Mammary epithelial cell (primary cell): ENCODE measurements at places on chromosomes 6 and 20. TPM values are rescaled to one million over a fixed set of nuclear protein-coding genes. Genes with fewer than 3 reads are reported as not detected.

GRCh38 chr6:142819603-142820337 lies 125.2 kb downstream of the HIVEP2 start:
- peak; percentile 73 for DNase-seq

GRCh38 chr6:166949528-166950442 lies 6.6 kb downstream of the RNASET2 start:
- DNase-seq = no peak

- DNase-seq = no peak
Measured at GRCh38 chr6:88077305-88077704, 29.7 kb downstream of the SPACA1 start.

DNA sequence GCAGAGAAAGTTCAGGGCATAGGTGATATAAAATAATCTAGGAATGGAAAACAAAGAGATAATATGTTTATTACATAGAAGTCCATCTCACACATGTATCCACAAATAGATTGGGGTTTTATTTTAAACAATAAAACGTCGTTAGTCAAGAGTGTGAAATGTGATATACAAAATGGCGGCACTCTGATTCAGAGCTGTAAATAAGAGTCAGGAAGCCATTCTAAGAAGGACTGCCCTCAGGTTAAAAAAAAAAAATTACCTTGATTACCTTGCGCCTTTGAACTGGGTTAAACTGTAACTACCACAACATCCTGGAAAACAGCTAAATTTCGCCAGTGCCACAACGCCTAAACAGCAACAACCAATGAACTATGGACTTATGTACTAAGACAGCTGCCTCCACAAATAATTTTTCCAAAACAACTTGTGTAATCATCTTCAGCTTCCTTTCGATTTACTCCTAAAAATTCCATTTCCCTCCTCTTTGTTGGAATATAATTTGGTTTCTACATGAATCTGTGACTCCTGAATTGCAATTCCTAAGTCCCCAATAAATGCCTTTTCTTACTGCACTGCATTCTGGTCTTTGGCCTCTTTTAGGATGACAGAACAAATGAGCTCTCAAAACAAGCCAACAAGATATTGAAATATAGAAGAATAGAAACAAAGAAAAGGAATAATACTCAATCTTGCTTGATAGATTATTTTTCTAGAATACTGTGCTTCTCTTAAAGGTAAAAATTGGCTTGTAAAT lies 1019.5 kb upstream of the MAP3K7 start:
- no peak for DNase-seq

GRCh38 chr6:56532766-56533551 lies 109.7 kb downstream of the DST start:
- DNase-seq = no peak

GRCh38 chr6:73612611-73613010 lies 41.2 kb downstream of the SLC17A5 start:
- DNase-seq = no peak

DNA sequence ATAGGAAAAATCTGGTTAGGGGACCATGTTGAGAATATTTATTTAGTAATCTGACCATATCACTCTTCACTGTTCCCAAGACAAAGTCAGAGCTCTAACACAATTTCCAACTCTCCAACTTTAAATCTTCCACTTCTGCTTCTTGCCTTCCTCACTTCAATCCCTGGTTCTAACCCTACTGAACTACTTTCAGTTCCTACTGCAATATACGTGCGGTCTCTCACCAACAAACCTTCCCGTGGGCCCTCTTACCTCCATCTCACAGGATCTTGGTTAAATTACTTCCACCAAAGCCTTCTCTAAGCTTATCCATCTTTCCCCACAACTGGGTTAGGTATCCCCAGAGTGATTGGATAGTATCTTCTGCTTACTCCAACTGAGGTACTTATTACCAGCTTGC lies 8.0 kb downstream of the EIF2S2 start:
- no peak for DNase-seq

GRCh38 chr20:9119776-9120175 lies 50.9 kb downstream of the PLCB4 start:
- DNase-seq = peak; percentile 82

DNA sequence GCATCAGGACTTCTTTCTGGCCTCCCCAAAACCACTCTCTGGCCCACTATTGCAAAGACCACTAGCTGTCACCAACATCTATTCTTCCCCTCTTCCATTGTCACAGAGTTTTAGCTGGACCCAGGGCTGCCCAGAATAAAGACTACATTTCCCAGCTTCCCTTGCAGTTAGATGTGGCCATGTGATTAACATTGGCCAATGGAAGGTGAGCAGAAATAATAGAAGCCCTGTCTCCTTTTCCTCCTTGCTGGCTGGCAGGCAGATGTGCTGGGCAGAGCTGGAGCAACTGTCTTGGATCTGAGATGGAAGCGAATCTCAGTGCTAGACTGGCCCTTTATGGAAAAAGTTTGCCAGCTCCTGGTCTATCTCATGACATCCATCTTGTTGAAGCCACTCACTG lies 97.0 kb downstream of the KCNB1 start:
- peak; percentile 33 for DNase-seq

GRCh38 chr6:24574809-24575208 lies 71.2 kb downstream of the KIAA0319 start:
- peak; percentile 34 for DNase-seq

DNA sequence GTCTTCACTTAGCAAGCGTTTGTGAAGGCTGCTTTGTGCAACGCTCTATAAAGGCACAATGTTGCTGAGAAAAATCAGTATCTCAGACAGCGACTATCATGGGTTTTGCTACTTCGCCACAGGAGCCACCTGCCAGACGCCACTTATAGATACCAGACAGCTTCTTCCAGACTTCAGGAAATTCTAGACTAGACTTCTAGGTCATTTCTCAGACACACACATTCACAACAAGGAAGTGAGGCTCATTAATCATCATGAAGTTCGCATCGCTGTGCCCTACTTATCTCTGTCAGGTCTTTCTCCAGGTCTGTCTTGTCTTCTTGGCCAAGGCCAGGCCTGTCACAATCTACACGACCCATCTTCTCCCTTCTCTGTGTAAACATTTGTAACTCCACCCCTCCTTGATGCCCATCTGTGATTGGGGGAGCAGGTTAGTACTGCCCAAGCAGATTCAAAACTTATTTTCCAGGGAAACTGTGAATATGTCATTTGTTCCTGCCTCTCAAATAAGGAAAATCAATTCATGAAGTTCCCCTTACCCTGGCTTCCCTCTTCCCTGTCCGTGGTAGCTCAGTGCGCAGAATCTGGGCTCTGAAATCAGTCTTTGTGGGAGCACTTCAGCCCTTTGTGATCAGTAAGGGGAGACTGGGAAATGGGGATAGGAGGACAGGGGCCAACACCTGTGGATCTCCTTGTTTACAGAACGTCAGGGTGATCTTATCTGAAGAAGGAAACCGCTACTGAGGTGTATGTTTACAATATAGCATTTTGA lies 115.5 kb downstream of the TNFAIP3 start:
- no peak for DNase-seq

Gene HSPA1L
- 0.83 TPM for total RNA-seq

- DNase-seq = no peak
Measured at GRCh38 chr6:15936503-15936902, 192.4 kb upstream of the MYLIP start.

GRCh38 chr6:1391800-1392309 lies 2.5 kb downstream of the FOXF2 start:
- no peak for DNase-seq

DNA sequence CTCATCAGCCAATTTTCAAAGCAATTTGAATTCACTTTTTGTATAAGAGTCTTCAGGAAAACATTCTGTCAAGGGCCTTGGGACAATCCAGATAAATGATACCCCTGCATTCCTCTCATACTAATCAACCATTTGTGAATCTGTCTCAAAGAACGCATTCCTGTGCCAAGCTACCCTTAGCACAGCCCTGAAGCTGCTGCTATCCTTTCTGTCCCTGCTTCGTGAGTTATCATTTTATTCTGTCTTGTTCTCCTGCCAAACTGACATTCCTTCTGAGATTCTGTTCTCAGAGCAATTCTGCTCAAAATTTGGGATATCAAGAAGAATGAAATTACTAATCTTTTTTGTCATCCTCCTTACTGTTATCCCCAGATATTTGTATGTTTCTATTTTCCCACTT lies 213.9 kb upstream of the STXBP5 start:
- DNase-seq = no peak

Gene ENPP4
- 0.21 and 0.56 TPM in 2 replicates for total RNA-seq

Gene RSPO3
- total RNA-seq = not detected

- no peak for DNase-seq
Measured at GRCh38 chr20:46150943-46151342, 32.8 kb downstream of the CD40 start.

GRCh38 chr6:15770347-15771143 lies 107.7 kb upstream of the DTNBP1 start:
- DNase-seq = peak; percentile 48

- no peak for DNase-seq
Measured at GRCh38 chr6:118588626-118589025, 40.5 kb downstream of the PLN start.
